ENCODE measurements at places on chromosomes 2 and 18.

DNA sequence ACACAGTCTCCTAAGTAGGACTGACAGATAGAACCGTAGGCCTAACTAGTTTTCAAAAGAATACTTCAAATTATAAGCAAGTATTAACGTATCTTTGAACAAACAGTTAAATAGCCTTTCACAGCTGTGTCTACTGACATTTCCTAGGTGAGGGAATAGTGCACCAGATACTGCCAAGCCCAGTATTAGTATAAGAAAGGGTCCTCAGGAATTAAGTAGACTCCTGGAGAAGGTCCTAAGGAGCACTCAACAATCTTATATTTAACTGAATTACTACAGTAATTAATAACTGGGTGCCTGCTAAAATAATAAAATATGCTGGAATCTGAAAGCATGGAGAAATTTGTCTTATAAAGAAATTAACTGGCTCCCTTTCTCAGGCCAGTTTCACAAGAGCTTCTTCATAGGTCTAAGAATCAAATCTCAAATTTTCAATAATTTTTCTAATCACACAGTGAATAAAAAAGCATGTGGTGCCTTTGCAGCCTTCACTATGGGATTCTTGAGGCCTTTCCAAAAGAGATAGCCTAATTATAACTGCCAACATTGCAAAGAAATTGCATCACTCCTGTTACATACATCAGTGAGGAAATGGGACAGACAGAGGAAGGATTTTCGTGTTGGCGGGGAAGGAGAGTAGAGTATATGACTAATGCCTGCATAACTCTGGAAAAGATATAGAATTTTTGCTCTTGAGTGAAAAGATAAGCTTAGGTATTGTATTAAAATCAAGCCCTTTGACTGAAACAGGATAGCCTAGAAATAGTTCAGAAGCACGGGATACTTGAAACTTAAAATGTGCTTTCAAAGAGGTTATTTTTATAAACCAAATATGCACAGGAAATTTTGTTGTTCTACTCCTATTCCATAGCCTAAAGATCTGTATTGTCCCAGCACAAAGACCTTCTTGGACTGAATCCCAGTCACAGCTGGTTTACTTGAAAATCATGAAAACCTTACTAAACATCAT, 228.6 kb upstream of the STK17B start:
- no peak for DNase-seq

- DNase-seq = no peak
Measured at GRCh38 chr2:45626387-45627221, 15.5 kb upstream of the SRBD1 start.

DNA sequence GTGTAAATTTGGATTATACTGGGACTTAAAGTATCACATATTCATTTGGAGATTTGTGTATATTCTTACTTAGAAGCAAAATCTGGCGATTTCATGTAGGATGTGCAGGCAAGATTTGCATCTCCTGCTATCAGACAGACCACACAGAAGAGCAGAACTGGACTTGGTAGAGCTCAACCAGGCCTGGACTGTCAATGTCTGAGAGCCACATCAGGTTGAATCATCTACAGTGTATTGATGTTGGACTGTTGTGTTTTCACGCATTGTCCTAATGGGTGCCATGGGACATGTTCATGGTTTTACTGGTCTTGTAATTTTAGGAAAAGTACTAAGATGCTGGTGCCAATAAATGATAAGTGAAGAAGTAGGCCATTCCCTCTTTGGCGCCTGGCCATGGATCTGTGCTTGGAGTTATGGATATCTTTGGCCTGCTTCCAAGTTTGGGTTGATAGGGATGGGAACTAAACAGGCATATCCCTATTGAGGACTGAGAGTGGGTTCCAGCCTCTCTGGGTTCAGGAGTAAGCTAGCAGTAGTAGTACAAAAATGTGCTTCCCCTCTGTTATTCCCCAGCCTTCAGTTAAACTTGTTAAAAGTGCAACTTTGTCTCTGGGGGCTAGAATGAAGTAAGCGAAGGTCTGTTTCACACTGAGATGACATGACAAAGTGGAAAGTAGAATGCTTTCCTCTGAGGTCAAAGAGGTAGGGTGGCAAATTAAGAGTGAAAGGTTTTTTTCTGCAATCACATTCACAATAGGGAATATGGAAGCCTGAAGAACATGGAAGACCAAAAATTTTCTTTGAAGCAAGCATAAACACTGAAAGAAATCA, 49.2 kb upstream of the NEMP2 start:
- no peak for DNase-seq

DNA sequence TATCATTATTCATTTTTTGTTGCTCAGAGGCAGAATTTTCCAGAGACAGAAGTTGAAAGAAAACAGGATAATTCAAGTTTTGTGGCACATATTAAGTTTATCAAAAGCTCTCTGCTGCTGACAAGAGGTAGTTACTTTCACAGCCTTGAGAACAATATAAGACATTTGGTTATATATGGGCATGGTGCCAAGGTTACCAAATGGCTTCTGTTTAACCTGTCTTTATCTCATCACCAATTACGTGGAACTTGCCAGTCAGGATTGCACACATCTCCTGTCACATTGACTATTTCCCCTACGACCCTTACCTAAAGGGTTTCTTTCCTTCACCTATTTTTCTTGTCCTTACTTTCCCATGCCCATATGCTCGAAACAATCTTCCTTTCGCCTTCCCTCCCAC, 35.9 kb downstream of the KLF7 start:
- DNase-seq = no peak

DNA sequence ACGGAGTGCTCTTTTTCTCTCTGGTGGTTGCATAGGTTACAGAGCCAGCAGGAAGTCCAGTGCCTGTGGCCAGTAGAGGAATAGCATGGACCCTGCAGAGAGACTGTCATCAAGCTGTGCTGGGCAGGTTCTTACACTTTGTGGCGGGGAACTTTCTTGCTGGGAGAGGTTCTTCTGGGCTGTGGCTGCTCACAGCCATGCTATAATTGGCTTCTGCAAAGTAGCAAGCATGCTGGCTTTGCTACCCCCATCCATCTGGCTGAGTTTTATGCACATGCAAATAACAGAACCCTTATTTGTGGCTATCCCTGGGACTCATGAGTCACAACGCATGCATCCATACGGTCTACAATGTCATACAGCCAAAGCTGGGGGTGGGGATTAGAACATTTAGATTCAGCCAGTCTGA, 68.9 kb downstream of the PLCL1 start:
- DNase-seq = no peak

All from stimulated activated CD4-positive, alpha-beta T cell treated with anti-CD3 and anti-CD28 coated beads, Interleukin-2, amount 100 ng/mL, for 24 hours (primary cell).